Cardiac muscle cell (in vitro differentiated cells and primary cell): ENCODE measurements at places on chromosomes 4 and X.

GRCh38 chrX:38654302-38654701, 93.0 kb downstream of the TSPAN7 start:
- peak; percentile 57 for DNase-seq

GRCh38 chr4:132823419-132823818, 325.7 kb upstream of the PCDH10 start:
- no peak for DNase-seq

GRCh38 chr4:169233691-169234090, 37.1 kb downstream of the SH3RF1 start:
- DNase-seq = no peak

GRCh38 chrX:123447506-123447905, 263.4 kb downstream of the GRIA3 start:
- DNase-seq = no peak

DNA sequence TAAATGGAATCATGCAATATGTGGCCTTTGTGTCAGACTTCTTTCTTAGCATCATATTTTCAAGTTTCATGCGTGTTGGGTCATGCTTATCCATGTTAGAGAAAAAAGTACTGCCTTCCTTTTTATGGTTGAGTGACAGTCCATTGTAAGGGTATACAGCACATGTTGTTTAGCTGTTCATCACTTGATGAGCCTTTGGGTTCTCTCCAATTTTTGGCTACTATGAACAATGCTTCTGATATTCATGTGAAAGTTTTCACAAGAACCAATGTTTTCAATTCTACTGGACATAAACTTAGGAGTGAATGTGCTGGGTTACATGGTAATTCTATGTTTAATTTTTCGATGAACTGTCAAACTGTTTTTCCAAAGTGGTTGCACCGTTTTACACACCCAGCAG, 28.1 kb upstream of the LNX1 start:
- DNase-seq = no peak

- no peak for DNase-seq
Observed at GRCh38 chr4:95742179-95742578, 97.7 kb upstream of the PDHA2 start.

- no peak for DNase-seq
Observed at GRCh38 chrX:31320740-31321139, 248.9 kb upstream of the FTHL17 start.

- DNase-seq = no peak
Observed at GRCh38 chr4:86876894-86877685, 15.1 kb downstream of the C4orf36 start.

DNA sequence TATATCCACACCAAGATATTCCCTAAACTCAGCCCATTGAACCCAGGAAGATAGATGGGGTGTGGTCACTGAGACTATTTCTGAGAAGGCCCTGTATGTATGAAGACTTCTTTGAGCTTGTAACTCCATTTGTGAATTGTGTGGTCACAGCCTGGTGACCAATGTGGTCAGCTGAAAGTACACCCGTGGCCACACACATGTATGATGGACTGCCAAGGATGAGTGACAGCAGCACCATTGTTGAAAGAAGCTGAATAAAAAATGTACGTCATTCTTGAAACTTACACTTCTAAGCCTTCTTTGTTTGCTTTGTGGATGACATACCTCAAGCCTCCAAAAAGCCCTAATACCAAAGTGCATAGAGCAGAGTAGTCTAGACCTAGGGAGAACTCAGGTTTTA, 581.4 kb downstream of the RAB28 start:
- no peak for DNase-seq

DNA sequence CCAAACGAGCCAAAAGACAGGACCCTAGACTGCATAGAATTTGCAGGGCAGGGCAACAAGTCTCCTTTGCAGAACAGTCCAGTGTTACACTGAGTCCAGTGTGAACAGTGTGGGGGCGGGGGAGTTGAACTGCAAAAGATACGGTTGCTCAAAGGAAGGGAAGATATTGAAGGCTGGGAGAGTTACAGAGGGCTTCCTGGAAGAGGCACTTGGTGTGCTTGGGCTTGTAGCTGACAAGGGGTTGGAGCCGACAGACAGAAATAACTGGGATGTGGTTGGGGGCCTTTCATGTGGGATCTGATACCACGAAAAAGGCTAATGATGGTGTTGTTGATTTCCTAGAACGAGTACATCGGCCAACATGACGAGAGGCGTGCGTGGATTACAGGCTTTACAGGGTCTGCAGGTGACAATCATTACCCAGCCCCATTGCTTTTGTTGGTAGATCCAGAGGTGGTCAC, 6.1 kb downstream of the XPNPEP2 start:
- DNase-seq = no peak

- DNase-seq = no peak
Observed at GRCh38 chr4:34182306-34182705, 2062.0 kb downstream of the ARAP2 start.

- no peak for DNase-seq
Observed at GRCh38 chr4:25536564-25537320, 118.9 kb upstream of the SLC34A2 start.

- peak; percentile 5 for DNase-seq
Observed at GRCh38 chr4:89599026-89599425, 237.9 kb downstream of the SNCA start.
